Activated CD4-positive, alpha-beta T cell treated with anti-CD3 and anti-CD28 coated beads for 48 hours (primary cell): ENCODE measurements at places on chromosomes 16 and 17.

- DNase-seq, result peak; percentile 66
These were observed 855 bp downstream of the TUFM start for GRCh38 chr16:28845293-28845692.

DNA sequence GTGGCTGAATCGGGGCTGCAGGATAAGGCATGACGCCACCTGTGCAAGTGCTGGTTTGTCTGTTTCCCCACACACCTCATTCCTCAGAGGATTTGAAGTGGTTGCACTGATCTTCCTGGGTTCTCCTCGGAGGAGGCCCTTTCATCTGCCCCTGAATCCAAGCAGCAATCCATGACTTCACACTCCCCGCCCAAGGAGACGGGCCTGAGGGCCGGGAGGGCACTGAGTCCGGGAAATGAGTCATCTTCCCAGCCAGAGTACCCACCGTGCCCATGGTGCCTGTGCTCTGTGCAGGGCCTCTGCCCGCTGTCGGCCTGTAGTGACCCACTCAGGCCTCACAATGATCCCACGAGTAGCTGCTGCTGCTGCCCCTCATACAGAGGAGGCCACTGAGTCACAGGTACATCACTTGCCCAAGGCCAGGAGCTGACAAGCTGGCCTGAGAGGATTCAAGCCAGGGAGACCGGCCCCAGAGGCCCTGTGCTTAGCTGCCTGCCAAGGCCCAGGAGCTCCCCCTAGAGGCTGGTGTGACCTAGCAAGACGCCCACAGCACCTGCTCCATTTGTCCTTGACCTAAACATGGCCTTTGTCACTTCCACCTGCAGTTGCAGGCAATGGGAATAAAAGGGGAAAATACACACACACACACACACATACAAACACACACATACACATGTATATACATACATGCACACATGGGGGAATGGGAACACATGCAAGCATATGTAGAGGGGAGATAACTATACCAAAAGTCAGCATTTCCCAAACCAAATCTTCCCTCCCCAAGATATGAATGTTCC is 240.0 kb downstream of the C16orf95 start:
- peak; percentile 72 for DNase-seq

- no peak for DNase-seq
These were observed 12.4 kb downstream of the NUP93 start for GRCh38 chr16:56742030-56742984.

DNA sequence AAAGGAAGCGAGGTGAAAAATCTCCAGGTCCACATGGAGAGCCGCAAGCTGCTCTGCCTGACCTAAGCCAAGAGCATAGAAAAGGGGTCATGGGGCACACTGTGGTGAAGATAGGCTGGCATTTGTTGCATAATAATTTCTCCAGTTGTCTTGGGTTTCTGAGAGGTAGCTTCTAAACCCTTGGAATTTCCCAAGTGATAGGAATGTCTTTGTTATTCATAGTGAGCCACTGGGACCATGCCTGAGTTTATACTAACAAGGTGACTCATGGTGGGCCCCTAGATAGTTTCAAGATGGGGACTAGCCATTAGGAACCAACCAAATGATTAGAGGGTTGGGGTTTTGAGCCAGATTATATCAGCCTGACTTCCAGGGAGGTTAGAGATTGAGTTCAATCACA is 25.6 kb downstream of the SOST start:
- DNase-seq, result no peak

DNA sequence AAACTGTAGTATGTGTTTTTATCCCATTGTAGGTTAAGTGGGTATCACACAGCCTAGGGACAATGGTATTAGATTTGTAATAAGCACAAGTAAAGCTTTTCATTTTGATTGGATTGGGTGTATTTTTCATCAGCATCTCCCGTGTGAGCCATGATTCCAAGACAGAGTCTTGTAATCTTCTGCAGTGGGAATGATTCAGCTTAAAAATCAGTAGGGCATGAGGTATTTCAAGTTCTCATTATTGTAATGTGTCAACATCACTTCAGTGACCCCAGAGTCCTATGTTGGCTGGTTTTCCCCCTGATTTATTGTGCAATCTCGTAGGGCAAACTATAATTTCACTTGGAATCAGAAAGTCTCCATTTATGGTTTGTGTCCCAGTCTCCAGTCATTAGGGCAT is 833.2 kb upstream of the RBFOX1 start:
- DNase-seq, result no peak

DNA sequence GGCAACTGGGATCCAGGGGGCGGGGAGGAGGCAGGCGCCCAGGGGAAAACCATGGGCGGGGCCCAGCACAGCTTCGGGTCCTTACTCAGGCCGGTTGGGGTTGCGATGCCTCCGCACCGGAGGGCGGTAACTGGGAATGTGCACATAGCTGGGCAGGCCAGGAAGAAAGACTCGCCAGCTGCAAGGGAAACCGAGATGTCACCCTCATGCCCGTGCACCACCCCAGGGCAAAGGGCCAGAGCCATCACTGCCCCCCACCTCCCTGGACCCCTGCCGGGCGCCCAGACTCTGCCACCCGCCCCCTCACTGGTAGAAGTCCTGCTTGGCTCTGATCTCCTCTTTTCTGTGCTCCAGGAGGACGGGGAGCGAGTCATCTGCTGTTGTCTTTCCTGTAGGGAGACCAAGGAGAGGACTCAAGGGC is 6.7 kb downstream of the ALOX12B start:
- no peak for DNase-seq

GRCh38 chr17:10226930-10227695 is 28.7 kb upstream of the GAS7 start:
- peak; percentile 61 for DNase-seq
